ENCODE measurements at places on chromosomes 11 and 22. TPM values are rescaled to one million over a fixed set of nuclear protein-coding genes. Genes with fewer than 3 reads are reported as not detected.
A peak's percentile ranks its signal among the peaks of the same experiment; 100 is the strongest.

YPEL1 gene
- 86.3 TPM for total RNA-seq

SORL1 gene
- 386 TPM for total RNA-seq

ANO3 gene
- not detected for total RNA-seq

- H3K4me1 ChIP-seq: peaks cover 85% of the 10 kb centered on the region
- peak within 1 kb of the TSS; percentile 94 for H3K27ac ChIP-seq
- no peaks in the 10 kb centered on the region for H3K27me3 ChIP-seq
- DNase-seq: no peak
Observed at GRCh38 chr22:39097098-39098020, at the start of gene APOBEC3H. APOBEC3H (plus strand) TSS chr22:39097244; CDS start chr22:39100279, 3,035 bp downstream.
